Right kidney (tissue), 9 donors: ENCODE measurements at places on chromosomes 16 and 17.

DNA sequence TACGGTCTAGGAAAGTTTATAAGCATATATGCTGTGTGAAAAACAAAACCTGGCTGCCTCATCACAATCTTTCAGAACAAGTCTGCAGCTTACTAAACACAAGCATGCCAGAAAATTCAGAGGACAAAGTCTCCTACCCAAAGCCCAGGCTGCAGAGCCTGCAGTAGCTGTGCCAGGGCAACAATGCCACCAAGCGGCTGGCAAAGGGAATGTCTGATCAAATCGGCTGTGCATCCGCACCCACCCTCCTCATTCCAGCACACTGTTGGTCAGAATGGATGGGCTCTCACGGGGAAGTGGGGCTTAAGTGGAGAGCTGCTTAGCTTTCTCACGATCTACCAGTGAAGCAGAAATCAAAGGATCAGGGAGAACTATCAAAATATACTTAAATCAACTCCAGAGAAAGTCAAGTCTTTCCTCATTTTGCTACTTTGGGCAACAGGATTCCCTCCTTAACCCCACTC is 73.5 kb downstream of the CYTH1 start:
- peak; percentile 40 for DNase-seq

DNA sequence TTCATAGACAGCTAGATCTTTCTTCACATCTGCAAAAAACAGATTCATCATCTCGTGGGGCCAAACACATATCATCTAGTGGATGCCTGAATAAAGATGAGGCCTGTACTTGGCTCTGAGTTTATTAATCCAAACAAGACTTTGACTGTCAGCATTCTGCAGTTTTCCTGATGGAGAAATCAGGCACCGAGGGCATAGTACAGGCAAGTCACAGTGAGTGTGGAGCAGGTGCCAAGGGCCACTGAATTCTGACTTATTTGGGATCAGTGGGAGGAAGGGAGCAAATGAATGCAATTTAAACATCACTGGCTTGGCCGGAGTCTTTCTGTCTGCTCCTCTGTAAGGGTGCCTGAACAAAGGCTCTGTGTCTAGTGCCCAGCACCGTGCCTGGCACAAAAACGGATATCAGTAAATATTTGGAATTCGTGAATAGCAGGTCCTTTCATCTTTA is 975 bp downstream of the CFAP20 start:
- DNase-seq: no peak

GRCh38 chr16:734208-734980 is 6.4 kb downstream of the CIAO3 start:
- DNase-seq: no peak

- no peak for DNase-seq
These were observed 587.3 kb upstream of the CDH5 start for GRCh38 chr16:65779201-65779600.

DNA sequence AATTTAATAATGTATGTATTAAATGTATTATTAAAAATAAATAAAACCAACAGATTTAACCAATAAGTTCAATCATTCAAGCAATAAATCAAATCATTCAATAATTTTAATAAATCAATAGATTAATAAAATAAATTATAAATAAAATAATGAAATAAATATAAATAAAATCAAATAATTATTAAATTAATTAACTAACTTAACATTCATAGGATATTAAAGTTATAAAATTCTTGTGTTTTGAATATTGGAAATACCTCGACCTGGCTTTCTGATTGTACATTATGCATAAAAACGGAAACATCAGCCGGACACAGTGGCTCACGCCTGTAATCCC is 182.2 kb downstream of the BANP start:
- no peak for DNase-seq

DNA sequence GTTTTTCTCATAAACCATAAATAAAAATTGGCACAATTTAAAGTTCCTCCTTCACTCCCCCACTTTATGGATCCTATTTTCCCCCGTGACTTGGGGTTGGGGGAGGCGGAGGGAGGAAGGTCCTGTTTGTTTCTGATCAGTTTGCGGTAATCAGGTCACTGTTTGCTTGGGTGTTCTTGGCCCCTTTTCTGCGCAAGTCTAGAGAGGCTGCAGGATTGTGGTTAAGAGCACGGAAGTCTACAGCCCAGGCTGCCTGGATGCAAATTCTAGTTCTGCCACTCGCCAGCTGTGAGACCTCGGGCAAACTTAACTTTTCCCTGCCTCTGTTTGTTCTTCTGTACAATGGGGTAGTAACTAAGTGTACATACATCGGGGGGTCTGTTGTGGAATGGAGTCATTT is 12.1 kb downstream of the ATP2C2 start:
- DNase-seq: no peak

DNA sequence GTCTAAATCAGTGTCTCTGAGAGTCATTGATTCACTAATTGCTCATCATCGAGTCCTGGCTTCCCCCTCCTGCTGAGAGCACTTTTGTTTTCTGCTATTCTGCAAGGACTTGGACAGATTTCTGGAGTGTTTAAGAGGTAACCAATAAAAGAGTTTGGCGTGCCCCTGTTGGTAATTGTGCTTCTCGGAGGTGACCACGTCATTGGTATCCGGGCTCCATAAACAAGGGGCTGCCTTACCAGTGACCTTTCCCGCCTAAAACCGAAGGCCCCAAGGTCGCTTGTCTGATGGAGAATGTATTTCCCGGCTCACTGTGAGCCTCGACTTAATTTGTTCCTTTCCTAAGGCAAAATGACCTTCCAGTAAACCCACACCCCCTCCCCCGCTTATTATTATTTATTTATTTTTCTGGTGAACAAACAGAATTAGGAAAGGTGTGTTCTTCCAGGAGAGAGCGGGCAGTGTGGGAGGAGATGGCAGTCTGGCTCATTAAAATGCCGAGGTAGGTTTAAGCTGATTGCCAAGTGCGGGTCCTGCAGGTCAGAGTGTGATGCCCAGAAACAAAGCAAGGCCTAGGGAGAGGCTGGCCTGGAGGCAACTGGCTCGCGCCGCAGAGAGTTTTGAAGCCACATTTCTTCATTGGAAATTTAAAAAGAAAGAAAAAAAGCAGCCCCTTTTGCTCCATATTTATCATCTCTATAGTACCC is 30.2 kb downstream of the MSI2 start:
- DNase-seq: peak; percentile 33

- DNase-seq: no peak
These were observed 308.6 kb upstream of the ZFHX3 start for GRCh38 chr16:73356401-73357079.

DNA sequence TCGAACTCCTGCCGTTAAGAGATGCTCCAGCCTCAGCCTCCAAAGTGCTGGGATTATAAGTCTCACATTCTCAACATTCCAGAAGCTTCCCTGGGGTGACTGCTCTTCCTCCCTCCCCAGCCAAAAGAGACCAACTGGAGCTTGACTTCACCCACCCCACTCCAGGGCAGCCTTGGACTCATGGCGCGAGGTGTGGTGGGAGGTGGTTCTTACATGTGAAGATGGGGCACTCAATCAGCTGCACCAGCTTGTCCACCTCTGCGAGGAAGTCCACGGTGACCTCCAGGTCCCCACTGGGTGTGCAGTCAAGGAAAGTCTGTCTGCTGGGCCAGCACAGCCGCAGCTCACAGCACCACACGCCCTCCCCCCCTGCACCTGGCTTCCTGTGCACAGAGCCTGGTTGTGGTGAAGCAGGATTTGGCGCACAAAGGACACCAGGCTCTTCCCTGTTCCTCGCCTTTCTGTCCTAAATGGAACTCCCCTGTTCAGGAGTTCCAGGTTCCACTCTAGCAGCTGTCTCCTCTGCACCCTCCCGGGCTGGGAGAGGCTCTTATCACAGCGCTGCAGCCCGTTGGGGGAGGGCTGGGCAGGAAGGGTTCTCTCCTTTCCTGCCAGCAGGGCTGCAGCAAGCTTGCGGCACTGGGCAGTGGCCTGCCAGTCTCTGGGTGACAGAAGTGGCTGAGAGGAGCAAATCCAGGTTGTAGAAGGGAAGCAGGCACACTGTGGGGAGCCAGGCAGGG is 9.6 kb upstream of the MTSS2 start:
- DNase-seq: no peak

DNA sequence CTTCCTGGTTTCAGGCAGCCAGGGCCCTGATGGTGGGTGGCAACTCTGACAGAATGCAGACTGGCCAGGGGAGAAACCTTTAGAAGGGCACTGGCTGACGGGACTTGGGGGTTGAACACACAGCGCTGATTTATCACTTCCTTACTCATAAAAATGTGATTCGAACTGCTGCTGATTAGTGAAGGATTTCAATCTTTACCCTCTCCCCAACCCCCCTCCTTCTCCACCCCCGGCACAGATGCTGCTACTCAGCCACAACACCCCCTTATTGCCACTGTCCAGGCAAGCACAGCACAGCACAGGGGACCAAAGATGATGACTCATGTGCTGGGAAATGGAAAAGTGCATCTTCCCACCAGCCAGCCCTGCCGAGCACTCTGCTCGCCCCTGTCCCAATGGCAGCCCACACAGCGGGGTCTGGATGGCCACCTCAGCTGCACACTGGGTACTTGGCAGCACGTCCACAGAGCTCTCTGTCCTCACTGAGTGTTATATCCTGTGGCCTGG is 70.1 kb downstream of the SMG6 start:
- no peak for DNase-seq

DNA sequence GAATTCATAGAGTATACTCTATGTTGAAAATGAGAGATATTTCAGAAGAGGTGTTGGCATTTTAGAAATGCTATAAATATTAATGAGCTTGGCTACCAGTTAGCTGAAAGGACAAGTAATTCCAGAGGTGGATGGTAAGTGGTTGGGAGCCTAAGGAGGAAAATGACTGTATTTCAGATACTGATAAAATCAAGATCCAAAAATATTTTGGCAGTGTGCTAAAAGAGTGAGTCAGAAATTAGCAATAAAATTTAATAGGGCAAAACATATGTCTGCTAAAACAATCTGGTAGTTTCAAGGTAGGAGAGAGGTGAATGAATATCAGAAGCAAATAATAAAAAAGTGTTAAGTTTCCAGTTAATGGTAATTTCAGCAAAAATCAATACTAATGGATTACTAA is 1287.9 kb downstream of the CDH8 start:
- no peak for DNase-seq

DNA sequence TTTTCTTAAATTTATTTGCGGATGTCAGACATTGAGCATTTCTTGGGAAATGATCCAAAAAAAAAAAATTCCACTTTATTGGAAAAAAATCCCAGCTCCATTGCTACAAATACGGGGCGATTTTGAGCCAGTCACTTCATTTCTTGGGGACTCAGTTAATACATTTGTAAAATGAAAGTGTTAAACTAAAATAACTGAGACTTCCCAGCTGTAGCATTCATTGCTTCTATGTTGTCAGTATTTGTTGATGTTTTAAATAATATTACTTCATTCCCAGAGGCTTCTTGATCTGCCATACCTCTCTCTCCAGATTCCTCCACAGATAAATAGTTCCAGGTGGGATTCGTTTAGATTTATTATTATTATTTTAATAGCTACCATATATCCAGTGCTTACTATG is 77.1 kb upstream of the HS3ST3A1 start:
- no peak for DNase-seq

DNA sequence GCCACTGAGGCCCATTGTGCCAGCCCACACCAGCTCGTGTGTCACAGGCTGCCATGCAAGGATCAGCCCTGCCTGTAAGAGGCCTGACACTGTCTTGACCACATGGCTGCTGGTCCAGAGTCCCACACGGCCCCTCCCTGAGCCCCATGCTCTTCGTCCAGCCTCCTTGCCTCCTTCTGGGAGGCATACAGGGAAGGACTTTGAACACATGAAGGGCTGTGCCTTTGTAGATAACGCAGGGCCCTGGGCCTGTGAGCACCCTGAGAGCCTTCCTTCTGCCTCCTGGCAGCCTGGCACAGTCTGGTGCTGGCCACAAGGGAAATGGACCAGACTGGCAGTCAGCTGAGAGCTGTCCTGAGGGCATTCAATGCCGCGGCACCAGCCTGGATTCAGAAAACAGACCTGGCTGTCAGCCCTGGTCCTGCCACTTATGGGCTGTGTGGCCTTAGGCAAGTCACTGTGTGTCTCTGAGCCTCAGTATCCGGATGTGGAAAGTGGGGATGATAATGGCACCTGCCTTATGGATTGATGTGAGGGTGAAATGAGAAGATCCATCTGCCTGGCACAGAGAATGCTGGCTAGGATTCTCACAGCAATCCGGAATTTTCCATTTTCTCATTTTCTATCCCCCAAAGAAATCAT is 19.2 kb upstream of the SPNS2 start:
- no peak for DNase-seq

- DNase-seq: no peak
These were observed 23.9 kb upstream of the CCL1 start for GRCh38 chr17:34386697-34387550.

- no peak for DNase-seq
These were observed 1.2 kb upstream of the METTL9 start for GRCh38 chr16:21598206-21598605.

GRCh38 chr16:15487336-15488284 is 53.2 kb downstream of the BMERB1 start:
- no peak for DNase-seq

DNA sequence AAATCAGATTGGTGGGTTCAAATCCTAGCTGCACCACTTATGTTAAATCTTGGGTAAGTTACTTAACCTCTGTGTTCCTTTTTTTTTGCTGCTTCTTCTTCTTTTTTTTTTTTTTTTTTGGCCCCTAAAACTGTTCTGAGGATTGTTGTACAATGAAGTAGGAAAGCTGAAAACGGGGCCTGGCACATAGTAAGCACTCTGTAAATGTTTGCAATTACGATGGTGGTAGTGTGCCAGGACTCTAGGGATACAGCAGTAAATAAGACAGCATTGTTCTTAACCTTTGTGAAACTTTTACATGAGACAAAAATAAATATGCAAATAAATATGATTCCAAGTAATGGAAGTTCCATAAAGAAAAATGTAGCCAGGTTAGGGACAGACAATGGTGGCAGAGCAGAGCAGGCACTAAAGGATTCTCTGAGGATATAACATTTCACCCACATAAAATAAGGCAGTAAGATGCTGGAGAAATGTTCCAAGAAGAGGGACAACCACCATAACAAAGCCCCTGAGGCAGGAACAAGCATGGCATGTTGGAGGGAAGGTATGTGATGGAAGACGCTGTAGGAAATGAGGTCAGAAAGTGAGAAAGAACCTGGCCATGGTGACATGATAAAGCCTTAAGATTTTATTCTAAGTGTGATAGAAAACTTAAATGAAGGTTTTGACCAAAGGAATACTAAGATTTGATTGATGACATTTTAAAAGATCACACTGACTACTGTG is 127.3 kb downstream of the NLK start:
- DNase-seq: no peak

- no peak for DNase-seq
These were observed 14.1 kb downstream of the SLC7A6OS start for GRCh38 chr16:68296693-68297092.

- no peak for DNase-seq
These were observed 3.6 kb downstream of the SCNN1G start for GRCh38 chr16:23186171-23186570.
